ENCODE measurements at places on chromosomes 2 and 18. TPM values are rescaled to one million over a fixed set of nuclear protein-coding genes. Genes with fewer than 3 reads are reported as not detected.

DNA sequence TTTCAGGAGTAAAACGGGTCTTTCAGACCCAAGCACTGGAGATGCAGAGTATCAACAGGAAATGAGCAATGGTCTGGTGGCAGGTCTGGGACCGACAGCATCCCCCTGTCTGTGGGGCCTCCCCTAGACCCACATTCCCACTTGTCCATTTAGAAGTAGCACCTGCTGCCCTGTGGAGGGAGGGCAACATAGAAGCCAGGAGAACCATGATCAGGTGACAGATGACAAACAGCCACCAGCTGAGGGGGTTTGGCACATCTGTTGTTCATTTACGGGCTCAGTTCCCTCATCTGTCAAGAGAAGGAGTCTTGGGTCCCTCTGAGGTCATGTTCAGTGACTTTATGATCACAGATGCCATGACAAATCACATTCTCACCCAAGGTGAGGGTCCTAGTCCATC, 77.9 kb upstream of the SLC66A3 start:
- no peak for DNase-seq

DNA sequence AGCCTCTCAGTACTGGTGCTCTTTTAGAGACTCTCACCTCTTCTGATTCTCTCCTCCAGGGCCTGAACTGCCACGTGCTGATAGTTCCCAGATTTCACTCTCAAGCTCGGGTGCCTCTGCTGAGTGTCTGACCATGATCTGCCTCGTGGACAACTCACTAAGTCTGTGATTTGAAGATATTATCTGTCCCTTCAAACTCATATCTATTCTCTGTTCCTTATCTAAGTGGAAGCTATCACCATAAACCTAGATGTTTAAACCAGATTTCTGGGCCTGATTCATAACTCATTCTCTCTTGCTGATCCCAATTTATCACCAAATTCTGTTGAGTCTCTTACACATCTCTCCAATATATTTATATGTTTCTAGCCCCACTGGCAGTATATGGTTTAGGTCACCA, 29.9 kb upstream of the KIDINS220 start:
- no peak for DNase-seq

DNA sequence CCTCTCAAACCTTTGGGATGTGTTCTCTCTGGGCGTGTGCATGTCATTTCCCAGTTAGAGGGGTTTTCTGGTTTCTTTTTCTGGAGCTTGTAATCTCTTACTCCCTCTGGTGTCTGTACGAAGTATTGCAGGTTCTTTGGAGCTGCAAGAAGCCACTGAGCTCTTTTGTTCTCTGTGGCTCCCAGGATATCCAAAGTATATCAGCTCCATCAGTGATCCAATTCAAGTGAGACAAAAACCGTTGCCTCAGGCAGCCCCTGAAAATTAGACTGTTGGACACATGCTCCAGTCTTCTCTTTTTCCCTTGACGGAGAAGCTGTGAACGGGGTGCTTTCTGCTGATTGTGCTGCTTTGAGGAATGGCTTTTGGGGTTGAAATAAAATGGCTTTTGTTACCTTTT, 59.0 kb upstream of the LDLRAD4 start:
- no peak for DNase-seq

- no peak for DNase-seq
Observed at GRCh38 chr2:133676392-133677130, 108.3 kb upstream of the NCKAP5 start.

ZSWIM2 gene
- polyA plus RNA-seq: not detected

ADGRF3 gene
- 0.03 TPM for polyA plus RNA-seq

NDC80 gene
- 0.12 TPM for polyA plus RNA-seq

Data from psoas muscle (tissue), 8 donors.